ENCODE measurements at places on chromosomes 16 and 17. TPM values are rescaled to one million over a fixed set of nuclear protein-coding genes. Genes with fewer than 3 reads are reported as not detected.

GRCh38 chr17:260944-261343, 79.5 kb upstream of the DOC2B start:
- no peak for DNase-seq

DNA sequence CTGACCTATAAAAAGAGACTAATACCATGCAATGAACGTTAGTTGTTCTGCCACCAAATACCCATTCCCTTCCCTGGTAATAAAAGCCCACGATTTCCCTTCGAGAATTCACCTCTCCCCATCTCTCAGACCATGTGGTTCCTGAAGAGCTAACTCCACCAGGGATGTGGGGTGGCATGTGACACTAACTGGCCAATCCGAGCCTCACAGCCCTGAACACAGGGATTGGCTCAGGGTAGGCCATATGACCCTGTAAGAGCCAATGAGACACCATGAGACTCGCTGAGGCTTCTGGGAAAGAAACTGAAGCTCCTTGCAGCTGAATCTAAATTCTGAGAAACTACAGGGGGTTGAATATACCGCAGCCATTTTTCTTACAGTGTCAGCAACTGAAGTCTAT, 21.1 kb downstream of the HELZ start:
- DNase-seq = no peak

DNA sequence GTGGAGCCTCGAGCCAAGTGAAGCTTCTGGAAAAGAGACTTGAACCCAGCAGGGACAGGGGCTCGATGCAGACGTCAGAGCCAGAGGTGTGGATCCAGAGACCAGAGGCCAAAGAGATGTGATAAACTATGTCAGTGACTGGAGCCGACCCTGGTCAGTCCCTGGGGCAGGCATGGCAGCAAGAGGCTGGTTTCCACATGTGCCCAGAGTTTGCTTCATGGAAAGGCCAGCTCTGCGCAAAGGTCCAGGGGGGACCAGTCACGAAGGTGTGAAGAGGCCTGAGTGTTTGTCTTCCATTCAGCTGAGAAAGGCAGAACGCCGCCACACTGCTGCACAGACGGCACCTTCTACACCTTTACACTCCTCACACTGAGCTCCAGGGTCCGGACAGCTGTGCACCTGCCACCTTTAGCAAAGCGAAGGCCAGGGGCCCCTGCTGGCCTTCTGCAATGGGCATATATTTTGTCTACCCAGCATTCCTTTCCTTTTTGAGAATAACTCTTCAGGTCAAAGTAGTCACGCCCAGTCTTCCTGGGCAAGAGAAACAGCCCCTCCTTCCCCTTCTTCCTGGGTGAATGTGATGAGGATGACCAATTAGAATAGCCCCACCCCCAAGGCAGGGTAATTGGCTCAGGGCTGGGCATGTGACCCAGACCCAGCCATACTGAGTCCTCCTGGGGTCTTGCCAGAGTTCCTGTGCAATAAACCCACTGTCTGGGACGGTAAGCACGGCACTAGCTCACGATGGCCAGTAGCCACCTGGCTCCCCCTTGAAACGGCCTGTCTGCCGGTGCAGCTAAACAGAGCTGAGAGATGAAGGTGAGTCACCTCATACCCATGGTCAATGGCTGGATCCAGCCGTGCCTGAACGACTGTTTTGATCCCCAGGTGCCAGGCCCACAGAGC, 2.3 kb upstream of the RPH3AL start:
- DNase-seq = no peak

DNA sequence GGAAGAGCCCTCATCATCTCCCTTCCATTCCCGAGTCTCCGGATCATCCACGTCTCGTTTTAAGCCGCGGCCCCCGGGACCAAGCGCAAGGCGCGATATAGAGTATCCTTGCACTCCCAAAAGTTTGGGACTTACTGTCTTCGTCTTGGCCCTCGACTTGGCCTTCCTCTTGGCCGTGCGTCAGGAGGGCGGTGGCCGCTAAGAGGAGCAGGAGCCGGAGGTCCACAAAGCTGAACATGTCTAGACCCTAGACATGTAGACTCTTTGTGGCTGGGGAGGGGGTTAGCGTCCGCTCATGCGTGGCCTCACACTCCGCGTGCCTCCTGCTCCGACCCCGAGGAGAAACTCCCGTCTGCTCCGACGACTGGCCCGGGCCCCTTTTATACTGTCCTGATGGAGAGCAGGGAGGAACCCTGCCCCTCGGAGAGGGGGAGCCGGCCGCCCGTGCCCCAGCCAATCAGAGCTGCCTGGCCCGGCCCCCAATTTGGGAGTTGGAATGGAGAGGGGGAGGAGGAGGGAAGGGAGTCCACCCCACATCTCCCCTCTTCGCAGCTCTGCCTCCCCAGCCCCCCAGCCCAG, at the start of gene COL1A1:
COL1A1 (minus strand) TSS at position 356 of the 579 bp plus-strand sequence; CDS start at position 238, 118 bp downstream.
- no peak for DNase-seq

KRT10 gene
- 65.0 TPM for polyA plus RNA-seq

UNC45B gene
- polyA plus RNA-seq = 0.24 TPM

TNFAIP1 gene
- 56.0 TPM for polyA plus RNA-seq

- no peak for DNase-seq
Observed at GRCh38 chr16:86619239-86619794, 41.0 kb downstream of the FOXL1 start.

KCNG4 gene
- polyA plus RNA-seq = 0.33 TPM

GRCh38 chr17:66481271-66481670, 178.9 kb downstream of the PRKCA start:
- no peak for DNase-seq

- no peak for DNase-seq
Observed at GRCh38 chr16:57918994-57919393, 51.9 kb downstream of the CNGB1 start.

- no peak for DNase-seq
Observed at GRCh38 chr16:64751906-64752305, 370.0 kb downstream of the CDH11 start.

SLC6A2 gene
- polyA plus RNA-seq = 0.14 TPM

USP43 gene
- polyA plus RNA-seq = 6.5 TPM

EPOP gene
- polyA plus RNA-seq = 2.3 TPM

DNA sequence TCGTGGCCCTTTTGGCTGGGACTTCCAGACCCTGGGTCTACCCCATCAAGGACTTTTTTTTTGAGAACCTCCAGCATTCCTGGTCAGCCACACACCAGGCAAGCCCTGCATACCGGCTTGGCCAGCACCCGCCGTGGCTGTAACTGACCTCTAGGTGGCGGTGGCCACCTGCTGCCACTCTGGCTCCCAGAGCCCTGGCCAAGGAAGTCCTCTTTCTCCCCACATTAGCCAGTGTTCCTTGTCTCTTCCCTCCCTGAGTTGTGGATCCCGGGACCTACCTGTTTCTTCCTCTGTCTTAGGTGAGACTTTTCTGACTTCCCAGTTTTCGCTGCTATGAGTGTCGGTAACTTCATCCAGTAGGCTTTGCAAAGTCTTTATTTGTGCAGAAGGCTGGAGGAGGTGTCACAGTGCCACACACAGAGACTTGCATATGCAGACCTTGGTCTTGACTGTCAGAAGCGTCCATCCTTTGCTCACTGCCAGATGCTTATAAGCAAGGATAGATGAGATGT, 348.3 kb downstream of the CPPED1 start:
- peak; percentile 75 for DNase-seq

DNA sequence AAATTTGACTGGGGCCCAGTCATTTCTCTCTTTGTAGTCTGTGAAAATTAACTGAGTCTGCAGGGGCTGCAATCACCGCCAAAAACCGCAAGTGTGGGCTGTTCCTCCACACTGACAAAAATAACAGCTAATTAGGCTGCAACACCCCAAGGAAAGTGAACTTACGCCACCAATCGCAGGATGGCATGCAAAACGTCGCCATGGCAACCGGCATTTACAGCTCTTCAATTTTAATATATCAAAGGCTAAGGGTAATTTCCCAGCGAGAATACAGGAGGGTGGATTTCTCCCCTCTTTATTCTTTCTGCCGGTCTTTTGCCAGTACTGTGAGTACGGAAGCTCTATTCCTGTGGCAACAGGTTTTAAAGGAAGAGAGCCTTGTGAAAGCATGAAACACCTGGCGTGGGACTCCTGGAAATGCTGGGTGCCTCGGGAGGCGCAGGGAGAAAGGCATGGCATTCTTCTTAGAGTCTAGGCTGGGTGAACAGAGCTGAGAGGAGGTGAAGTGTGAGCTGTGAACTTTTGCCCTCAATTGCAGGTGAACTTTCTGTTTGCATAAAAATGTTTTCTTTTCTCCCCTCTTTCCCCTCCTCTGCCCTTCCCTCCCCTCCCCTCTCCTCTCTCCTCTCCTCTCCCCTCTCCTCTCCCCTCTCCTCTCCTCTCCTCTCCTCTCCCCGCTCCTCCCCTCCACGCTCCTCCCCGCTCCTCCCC, 399.7 kb downstream of the XYLT1 start:
- peak; percentile 41 for DNase-seq

- DNase-seq = no peak
Observed at GRCh38 chr16:89502081-89502843, 5.9 kb upstream of the SPG7 start.

TAT gene
- polyA plus RNA-seq = 0.26 TPM

DNA sequence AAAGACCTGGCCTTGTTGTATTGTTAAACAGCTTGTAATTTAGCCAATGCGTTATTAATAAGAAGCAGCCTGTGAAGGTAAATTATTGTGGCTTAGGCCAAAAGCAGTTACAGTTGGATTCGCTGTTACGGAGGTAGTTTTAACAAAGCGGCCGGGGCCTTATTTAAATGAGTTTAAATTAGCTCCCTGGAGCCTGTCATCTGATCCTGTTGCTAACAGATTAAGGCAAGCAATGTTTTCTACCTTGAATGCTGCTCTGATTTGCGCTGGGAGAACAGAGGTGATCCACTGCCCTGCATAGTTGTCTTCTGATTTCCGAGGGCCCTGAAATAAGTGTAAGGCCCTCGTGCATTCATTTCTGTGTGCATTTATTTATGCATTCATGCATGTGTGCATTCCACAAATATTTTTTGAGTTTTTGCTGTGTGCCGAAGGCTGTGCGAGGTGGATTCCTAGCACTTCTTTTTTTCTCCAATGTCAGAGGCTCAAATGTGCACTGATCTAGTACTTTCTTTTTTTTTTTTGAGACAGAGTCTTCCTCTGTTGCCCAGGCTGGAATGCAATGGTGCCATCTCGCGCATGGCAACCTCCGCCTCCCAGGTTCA, 10.9 kb downstream of the SEC14L5 start:
- no peak for DNase-seq

DNA sequence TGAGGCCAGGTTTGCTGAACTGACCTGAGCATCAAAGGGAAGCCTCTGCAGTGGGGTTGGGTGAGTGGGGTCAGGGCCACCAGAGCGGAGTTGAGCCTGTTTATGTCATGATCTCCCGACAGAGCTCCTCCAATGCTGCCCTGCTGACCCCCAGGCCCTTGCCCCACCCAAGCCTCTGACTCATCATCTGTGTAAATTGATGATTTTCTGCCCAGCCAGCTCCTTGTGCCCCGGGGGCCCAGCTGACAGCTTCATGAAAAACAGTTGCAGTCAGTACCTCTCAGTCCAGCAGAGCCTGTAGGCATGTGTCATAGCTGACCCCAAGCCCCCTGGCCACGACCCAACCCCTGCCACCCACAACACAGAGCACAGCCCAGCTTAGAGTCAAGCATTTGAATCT, 134.9 kb downstream of the CCT6B start:
- DNase-seq = no peak

GRCh38 chr17:17554266-17554665, 37.2 kb downstream of the PEMT start:
- no peak for DNase-seq

GRCh38 chr17:50523208-50523607, 9.3 kb upstream of the EPN3 start:
- DNase-seq = no peak

DNA sequence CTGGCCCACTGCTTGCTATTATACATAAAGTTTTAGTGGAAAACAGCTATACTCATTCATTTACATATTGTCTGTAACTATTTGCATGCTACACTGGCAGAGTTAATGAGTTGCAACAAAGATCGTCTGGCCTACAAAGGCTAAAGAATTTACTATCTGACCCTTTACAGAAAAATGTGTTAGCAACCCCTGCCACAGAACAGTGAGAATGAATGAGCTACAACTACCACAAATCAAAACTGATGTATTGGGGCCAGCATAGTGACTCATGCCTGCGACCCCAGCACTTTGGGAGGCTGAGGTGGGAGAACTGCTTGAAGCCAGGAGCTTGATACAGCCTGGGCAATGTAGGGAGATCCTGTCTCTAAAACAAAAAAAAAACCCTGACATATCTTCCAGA, 92.7 kb downstream of the MYH11 start:
- no peak for DNase-seq

GRCh38 chr16:13439766-13440165, 480.2 kb upstream of the ERCC4 start:
- no peak for DNase-seq

CDH1 gene
- 28.8 TPM for polyA plus RNA-seq

CACNA1G gene
- 37.6 TPM for polyA plus RNA-seq

HSPB9 gene
- 0.30 TPM for polyA plus RNA-seq

LRRC37A gene
- polyA plus RNA-seq = 8.0 TPM

DNA sequence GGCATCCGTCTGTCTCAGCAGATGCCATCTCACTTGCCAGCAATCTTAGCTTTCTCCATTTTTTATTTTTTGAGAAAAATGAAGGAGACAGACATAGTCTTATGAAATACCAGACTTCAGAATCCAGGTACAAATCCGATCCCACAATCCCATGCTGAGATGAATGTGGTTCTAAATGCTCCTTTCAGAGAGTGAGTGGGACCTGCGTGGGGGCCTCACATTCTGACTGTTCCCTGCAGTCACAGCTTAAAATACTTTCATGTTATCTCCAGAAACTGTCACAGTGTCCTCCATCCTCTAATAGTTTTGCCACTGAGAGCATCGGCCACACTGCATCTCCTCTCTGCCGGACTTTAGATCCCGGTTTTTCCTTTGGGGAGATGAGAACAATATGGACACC, 34.9 kb upstream of the ENDOV start:
- DNase-seq = no peak

CUEDC1 gene
- polyA plus RNA-seq = 111 TPM

- no peak for DNase-seq
Observed at GRCh38 chr16:86846136-86846535, 267.8 kb downstream of the FOXL1 start.

DNA sequence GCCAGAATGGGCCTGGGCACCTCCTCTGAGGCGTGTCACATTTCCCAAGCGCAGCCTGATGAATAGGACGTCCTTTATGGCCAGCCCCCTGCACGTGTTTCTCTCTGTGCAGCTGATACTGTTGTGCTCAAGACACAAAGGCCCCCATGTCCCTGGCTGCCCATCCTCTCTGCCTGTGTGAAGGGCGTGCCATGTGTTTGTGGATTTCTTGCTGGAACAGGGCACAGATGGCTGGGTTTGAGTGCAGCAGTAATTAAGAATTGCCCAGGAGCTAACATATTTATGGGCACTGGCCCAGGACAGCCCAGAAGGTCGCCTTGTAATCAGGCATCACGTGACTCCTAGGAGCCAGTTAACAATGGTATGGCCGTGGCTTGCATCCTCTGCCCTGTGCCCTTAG, 181.1 kb downstream of the CCDC182 start:
- DNase-seq = peak; percentile 79

- peak; percentile 70 for DNase-seq
Observed at GRCh38 chr16:22093996-22094395, 1.7 kb downstream of the VWA3A start.

- no peak for DNase-seq
Observed at GRCh38 chr17:33858121-33858520, 397.0 kb upstream of the CCL2 start.

All from spinal cord (tissue), 10 donors.